ENCODE measurements at places on chromosomes 13 and 19.

- no peak for DNase-seq
These were observed 14.2 kb downstream of the ZNF507 start for GRCh38 chr19:32359581-32359980.

DNA sequence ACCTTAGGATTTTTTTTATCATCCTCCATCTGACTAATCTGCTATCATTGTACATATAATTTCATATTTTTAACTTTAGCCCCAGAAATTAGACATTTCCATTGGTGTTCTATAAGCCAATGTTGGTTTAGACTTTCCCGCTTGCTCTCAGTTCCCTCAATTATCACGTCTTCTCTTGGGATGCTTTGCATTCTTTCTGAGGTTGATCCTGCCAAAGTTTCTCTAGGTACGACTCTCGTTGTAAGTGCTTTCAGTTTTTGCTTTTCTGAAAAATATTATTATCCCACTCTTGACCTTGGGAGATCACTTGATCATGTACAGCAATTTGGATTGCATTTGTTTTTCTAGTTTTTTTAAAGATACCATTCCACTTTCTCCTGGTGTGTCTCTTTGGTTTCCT is 270.2 kb downstream of the IRS2 start:
- DNase-seq: no peak

DNA sequence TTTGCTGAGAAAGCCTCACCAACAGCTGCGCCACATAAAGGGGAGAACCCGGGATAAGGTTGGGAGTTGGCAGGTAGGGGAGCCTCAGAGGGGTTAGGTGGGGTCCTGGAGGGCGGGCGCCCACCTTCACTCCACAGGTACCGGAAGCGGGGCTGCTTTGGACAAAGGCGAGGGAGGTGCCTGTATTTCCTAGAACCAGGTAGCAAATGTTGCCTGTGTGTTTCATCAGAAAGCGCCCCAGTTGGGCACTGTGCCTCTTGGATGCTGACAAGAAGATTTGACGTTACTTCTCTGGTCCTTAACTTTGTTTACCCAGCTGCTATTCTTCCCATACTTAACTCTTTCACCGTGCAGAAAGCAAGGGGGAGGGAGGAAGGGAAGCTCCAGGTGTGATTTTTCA is 278.9 kb downstream of the ZNF536 start:
- no peak for DNase-seq

- DNase-seq: no peak
These were observed 230.7 kb downstream of the NALCN start for GRCh38 chr13:101185606-101186005.

DNA sequence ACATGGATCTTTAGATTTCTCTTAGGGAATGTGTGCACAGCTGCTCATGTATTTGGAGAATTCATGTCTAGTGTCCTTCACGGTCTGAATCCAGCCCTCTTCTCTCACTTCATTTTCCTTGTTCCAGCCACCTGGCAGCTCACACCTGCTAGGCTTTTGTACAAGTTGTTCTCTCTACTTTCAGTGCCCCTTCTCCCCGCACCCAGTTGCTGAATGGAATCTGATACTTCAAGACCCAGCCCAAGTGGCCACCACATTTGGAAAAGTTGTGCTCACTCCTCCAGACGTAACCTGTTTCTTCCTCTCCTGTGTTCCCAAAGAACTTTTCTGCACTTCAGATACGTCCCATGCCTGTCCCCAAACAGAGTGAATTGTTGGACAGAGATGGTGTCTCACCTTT is 235.6 kb downstream of the SHISA2 start:
- DNase-seq: no peak

- DNase-seq: no peak
These were observed 15.7 kb upstream of the CD177 start for GRCh38 chr19:43337737-43338136.

DNA sequence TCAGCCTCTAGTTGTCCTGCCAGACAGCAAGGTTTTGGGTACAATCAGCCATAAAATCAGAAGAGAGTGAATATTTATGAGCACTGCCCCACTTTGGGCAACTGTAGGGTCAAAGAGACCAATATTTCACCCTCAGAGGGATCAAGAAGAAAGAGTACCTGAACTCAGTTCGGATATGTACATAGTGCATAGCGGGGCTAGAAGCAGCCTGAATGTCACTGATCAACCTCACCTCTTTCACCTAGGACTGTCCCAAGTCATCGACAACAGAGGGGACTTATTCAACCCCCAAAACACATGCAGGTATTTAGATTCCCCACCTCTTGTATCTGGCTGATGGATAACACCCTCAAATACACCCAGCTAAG is 446.9 kb downstream of the COG6 start:
- DNase-seq: no peak

DNA sequence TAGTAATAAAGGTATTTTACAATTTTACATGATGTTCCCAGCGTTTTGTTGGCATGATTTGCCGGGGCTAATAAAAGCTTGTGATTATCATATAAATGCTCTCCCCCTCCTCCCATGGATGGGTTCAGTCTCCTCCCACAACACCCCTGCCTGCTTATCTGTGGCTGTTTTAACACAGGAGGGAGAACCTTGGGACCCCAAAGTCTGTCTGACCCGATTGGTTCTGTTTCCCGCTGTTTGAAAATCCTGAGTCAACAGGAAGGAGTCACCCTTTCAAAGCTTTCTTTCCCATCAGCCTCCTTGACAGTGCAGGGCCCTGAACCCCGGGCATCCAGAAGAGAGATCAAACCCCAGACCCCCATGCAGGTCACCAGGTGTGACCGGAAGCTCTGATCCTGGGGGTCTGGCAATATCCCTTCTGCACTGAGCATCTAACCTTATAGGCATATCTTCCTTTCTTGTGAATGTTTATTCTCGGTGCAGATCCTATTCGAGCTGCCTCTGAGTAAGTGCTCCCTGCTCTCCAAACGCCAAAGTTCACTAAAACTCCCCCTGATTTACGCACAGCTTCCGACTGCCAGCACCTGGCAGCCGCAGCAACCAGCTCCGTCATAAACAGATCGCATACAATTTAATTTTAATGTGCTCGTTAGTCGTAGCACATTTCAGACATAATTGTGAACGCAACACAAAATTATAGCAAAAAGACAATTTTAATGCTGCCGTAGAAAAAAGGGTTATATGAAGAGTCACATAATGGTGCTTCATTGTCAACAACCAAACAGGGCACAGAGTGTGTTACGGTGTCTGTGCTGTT is 74.8 kb downstream of the TSHZ3 start:
- no peak for DNase-seq

DNA sequence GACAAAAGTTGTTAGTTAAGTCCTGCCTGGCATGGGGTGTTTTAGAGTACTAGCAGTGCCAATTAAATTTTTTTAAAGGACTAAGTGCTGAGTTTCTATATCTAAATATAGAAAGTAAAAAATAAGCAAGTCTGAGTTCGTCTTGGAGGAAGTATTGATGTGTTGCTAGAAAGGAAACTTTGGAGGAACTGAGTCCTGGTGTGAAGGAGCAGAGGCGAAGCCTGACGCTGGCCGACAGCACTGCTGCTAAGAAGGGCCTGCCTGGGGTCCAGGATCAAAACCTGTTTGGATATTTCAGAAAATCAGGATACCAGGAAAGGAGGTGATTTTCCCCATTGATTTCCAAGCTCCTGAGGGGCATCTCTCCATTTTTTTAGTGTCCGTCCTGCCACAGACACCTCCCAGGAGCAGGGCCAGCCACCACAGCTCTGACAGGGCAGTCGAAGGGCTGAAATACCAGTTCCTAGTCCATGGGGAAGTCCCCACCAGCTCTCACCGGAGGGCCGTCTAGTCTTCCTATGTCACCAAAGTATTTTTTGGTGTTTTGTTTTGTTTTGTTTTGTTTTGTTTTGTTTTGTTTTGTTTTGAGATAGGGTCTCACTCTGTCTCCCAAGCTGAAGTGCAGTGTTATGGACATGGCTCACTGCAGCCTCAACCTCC is 38.2 kb upstream of the NPAS1 start:
- no peak for DNase-seq

DNA sequence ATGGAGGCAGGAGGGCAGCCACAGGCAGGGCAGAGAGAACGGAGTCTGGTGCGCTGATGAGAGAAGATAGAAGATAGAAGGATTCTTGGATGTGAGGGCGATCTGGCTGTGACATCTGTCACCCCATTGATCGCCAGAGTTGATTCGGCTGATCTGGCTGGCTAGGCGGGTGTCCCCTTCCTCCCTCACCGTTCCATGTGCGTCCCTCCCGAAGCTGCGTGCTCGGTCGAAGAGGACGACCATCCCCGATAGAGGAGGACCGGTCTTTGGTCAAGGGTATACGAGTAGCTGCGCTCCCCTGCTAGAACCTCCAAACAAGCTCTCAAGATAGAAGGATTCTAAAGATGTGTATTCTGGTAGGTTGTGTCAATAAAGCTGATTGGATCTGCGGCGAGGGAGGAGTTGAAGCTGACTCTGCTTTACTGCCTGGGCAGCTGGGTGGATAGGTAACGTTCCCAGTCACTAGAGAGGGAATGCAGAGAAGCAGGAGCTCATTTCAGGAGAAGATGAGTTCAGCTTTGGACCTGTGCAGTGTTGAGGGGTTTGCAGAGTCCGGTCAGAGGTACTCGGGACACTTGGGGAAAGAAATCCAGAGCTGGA is 5.1 kb downstream of the UBAC2 start:
- DNase-seq: no peak

Data from stimulated activated CD8-positive, alpha-beta memory T cell treated with anti-CD3 and anti-CD28 coated beads, Interleukin-4, amount 100 ng/mL, for 1 hour (primary cell).